IPS-NIHi11 (cell line): ENCODE measurements at places on chromosomes 16 and 17.
A peak's percentile ranks its signal among the peaks of the same experiment; 100 is the strongest.

- no peak for DNase-seq
Observed at GRCh38 chr16:79089735-79090284, 510.7 kb downstream of the MAF start.

GRCh38 chr17:10814075-10814474, 10.2 kb upstream of the TMEM238L start:
- no peak for DNase-seq

GRCh38 chr16:84369938-84370627, 1.7 kb downstream of the ATP2C2 start:
- no peak for DNase-seq

DNA sequence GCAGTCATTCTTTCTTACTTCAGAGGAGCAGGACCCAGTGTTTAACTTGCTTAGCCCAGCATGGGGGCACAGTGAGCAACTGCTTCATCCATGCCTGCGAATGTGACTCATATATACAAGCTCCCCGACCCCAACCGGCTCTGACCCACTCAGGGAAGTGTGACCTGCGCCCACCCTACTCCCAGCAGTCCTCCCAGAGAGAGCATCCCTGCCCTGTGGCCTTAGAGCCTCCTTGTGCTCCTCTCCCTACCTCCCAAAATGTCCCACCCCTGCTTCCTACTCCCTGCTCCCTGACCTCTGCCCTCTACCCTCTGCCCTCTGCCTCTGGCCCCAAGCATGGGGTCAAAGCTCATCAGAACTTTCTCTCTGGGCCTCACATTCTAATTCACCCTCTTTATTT, 46.9 kb upstream of the DLX4 start:
- no peak for DNase-seq

DNA sequence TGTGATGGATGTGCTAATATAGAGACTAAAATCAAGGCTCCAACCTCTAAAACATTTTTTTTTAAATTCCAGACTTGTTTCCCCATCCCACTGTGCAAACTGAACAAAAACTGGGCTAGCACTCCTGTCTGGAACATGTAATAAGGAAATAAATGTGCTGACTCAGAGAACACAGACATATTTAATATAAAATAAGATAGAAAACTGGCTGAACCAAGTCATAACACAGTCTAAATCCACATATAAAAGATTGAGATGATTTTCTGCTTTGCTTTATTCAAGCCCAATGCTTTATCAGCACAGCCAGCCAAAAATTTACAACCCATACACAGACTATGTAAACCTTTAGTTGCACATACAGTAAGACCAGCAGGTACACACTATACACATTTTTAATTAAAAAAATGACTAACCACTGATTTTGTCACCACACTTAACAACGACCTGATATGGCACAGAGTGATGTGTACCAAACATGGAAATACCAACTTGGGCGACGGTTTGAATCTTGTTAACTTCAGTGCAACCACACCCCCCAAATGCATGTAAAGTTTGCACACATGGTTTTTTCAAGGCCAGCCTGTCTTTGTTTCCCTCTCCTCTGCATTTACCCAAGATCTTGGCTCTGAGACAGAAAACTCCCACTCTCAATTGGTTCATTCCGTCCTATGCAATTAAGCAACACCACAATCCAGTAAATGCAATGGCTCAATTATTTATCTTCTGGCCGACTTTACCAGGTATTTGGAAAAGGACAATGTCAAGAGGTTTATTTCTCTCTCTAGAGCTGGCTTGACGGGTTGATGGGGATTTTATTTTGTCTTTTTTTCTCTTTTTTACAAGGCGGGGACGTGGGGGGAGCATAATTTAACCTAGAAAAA, 1.2 kb downstream of the STAT3 start:
- DNase-seq: no peak

- peak; percentile 82 for DNase-seq
Observed at GRCh38 chr17:31394544-31394943, 3.1 kb downstream of the RAB11FIP4 start.

- DNase-seq: no peak
Observed at GRCh38 chr17:66635386-66636045, 199.4 kb upstream of the CACNG5 start.

- peak; percentile 94 for DNase-seq
Observed at GRCh38 chr16:89909777-89910716, 8.6 kb upstream of the MC1R start.

DNA sequence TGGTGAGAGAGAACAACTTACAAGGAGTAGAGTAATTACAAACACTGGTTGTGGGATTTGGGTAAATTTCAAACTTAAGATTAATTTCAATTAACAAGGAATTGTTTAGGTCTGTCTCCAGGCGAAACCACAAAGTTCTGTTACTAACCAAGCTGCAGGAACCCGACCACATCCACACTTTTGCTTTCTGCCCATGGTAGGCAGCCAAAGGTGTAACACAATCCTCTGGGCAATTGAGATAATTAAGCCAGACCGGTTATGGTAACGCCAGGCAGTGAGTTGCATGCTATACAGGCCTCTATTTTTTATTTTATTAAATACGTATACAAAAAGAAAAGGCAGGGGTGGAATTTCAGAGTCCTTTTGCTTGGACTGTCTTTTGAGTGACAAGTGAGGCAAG, 12.0 kb downstream of the KCNJ2 start:
- no peak for DNase-seq

- DNase-seq: no peak
Observed at GRCh38 chr16:4626396-4626795, 1.8 kb downstream of the MGRN1 start.

- no peak for DNase-seq
Observed at GRCh38 chr17:64706224-64707049, 44.3 kb upstream of the SMURF2 start.

DNA sequence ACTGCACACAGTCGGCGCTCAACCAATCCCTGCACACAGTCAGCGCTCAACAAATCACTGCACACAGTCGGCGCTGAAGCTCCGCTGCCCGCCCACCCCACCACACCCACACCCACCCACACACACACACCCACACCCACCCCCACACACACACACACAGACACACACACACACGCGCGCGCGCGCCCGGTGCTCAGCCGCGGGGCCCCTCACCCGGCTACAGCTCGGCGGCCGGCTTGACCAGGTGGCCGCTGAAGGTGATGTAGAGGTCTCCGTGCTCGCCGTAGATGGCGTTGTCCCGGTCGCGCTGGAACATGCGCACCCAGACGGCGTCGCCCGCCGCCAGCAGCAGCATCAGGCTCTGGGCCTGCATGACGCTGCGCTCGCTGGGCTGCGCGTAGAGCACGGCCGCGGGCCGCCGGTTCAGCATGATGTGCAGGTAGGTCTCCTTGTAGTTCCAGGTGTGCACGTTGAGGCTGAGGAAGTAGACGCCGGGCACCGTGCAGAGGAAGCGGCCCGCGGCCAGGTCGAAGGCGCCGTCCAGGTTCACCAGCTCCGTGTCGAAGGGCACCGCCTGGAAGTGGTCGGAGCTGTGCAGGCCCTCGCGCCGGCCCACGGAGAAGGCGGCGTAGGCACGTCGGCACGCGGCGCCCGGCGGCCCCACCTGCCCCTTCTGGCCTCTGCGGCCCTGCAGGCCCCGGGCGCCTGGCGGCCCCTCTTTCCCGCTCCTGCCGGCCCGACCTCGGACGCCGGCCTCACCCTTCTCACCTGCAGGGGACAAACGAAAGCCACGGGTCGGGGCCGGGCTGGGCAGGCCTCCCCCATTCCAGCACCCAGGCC, 2.5 kb downstream of the C1QTNF8 start:
- peak; percentile 75 for DNase-seq

- peak; percentile 88 for DNase-seq
Observed at GRCh38 chr16:29899516-29900101, at the start of gene SEZ6L2. Gene SEZ6L2, minus strand, starts transcription at chr16:29899550. Its CDS starts 531 bp downstream, at chr16:29899019.

DNA sequence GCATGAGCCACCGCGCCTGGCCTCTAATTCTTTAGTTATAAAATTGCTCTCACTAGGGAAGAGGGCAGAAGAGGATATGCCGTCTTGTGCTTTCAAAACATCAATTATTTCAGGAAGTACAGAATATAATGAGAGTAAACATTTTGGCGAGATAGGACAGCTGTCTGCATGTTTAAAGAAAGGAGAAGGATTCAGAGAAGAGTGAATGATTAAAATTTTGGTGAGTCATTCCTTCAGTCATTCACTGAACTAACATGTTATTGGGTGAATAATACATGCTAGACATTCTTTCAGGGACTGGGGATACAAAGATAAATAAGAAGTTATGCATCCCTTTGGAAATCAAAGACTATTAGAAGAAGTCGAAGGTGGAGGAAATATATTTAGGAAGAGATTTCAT, 590.3 kb upstream of the GOT2 start:
- no peak for DNase-seq

DNA sequence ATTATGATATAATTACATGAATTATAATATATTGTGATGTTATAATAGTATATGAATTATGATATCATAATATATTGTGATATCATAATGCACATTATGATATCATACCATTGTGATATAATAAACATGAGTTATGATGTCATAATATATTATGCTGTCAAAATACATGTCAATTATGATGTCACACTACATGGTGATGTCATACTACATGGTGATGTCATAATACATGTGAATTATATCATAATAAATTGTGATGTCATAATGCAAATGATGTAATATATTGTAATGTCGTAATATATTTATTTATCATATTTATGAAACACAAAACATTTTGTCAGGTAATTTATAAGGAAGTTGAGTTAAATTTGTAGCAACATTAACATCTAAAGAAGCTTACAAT, 1950.1 kb downstream of the TP53TG3F start:
- DNase-seq: no peak

- no peak for DNase-seq
Observed at GRCh38 chr17:14209215-14209614, 27.4 kb downstream of the CDRT15 start.

- no peak for DNase-seq
Observed at GRCh38 chr16:1998360-1998835, 8.6 kb downstream of the SYNGR3 start.

GRCh38 chr17:72380737-72381136, 259.9 kb downstream of the SOX9 start:
- DNase-seq: no peak

DNA sequence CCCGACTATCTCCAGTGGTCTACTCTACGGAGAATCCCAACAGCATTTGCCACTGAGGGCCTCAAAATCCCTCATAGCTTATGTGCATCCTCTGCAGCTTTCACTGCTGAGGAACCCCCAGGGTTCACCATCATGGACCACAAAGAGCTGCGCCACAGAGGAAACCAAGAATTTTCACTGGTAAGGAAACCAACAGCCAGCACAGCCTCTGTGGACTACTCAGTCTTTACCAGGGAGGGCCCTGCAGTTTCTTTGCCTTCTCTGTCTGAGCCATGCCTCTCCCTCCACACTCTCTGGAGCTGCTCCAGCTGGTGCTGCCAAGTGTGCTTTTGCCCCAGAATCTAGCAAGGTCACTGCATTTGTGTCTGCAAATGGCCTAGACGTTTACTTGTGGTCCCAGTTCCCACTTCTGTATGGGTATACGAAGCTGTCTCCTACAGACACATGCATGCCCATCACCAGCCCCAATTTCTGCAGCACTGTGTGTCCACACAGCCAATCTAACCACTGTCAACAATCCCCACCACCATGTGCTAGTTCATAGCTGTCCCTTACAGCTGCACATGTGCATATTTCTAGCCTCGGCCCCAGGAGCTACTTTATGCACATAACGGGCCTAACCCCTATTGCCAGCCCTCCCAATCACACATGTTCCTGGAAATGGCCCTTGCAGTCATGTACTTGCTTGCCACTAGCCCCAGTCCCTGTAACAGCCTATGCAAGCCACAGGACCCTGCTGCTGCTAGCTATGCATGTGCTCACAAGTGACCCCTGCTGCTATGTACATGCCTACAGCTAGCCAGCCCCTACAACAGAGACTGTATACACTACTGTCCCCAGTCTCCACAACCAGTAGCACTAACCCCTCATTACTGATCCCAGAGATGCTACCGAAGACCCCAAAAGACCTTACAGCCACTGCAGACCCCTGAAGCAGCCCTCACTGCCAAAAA, 1437.4 kb downstream of the CDH11 start:
- DNase-seq: no peak

GRCh38 chr17:78034429-78035091, 76.1 kb downstream of the TNRC6C start:
- DNase-seq: no peak

DNA sequence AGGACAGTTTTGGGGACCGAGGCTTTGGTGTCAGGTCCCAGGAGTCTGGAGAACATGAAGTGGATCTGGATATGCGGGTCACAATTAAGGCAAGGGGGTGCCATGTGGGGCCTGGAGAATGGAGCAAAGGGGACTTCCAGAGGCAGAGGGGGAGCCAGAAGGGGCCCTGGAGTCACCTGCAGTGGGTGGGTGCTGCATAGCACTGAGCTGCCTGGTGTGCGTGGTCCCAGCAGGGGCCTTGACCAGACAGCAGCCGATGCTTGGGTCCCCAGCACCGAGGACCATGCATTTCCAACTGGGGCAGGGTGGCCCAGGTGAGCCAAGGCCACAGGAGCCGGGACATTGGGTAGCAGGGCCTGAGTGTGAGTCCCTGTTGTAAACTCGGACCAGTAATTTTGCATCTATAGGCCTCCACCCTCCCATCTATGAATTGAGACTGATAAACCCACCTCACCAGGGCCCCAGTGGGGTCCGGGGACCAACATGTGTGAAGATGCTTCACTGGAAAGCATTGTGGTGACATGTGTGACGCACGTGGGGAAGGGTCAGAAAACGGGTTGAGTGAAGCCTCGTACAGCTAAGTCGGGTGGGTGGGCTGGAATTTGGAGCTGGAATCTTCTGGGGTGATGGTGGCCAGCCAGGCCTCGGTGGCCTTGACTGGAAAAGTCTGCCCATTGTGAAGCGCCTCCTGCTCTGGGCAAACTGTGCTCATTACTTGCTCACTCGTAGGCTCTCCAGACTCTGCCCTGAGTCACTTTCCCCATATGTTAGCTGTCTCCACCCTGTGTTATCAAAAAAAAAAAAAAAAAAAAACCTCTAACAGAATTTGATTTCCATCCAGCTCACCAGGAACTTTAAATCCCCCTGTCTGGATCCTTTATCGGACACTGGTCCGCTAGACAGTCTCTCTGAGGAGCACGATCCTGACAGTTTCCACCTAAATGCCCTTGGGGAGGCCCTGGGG, 90.5 kb upstream of the ZNF469 start:
- no peak for DNase-seq

- DNase-seq: no peak
Observed at GRCh38 chr16:27237219-27238015, 31.2 kb downstream of the NSMCE1 start.

GRCh38 chr17:36188891-36189306, 7.7 kb downstream of the CCL3L1 start:
- no peak for DNase-seq

- no peak for DNase-seq
Observed at GRCh38 chr16:67244387-67245185, 2.7 kb downstream of the FHOD1 start.
